Fibroblast of skin of left quadriceps (primary cell): ENCODE measurements at places on chromosomes 13 and 19.

DNA sequence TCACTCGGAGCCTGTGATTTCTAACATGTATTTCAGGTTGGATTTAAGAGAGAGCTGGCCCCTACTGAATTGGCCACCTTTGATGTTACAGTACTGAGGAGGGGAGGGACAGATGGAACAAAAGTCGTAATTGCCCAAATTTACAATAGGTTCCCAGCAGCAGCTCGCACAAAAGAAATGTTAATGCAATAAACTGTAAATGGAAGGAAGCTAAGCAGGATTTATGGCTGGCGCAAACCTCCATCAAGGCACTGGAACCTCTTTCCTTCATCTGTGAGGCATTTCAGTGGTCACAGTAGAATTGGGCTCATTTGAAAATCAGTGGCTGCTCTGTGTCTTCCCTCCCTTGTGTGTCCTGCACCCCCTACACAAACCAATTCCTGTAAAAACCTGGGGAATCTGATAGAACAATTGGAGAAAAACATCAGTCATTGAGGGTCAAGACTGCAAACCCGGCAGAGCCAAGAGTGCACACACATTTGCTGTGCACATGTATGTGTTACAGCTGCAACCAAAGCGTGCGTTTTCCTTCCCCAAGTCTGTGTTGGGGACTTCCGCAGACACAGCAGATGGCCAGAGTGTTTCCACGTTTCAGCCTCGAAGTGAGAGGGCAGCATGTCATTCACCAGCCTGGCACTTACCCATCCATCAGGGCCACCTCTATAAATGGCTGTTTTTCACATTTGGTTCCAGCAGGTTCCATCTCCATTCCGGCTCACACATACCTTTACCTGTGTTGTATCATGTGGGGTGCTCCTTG, 192.8 kb downstream of the TM9SF2 start:
- DNase-seq: no peak

DNA sequence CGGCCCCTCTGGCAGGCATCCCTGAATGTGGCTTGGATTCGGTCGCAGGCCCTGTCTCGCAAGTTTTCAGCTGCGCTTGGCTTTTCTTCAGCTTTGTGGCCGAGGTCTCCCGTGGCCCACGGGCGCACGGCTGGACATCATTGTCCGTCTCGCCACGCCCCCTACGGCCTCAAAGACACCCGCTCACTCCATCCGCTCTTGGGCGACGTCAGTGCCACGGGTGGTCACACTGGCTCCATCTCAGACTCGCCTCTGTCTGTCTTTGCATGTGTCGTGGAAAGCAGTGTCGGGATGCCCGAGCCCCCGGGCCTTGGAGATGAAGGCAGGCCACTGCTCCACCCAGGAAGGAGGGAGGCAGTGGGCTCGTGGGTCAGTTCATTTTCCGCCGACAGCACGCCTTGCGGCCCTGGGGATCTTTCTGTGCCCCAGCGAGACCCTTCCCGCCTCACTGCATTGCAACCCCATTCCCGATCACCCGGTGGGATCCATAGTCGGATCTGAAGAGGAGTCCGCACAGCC, 51.0 kb downstream of the ZNF146 start:
- no peak for DNase-seq

GRCh38 chr13:43544011-43544410, 242.8 kb downstream of the ENOX1 start:
- no peak for DNase-seq

- DNase-seq: no peak
Measured at GRCh38 chr13:24922387-24922744, 158.4 kb downstream of the RNF17 start.

GRCh38 chr19:42794765-42795164, 29.3 kb upstream of the PSG8 start:
- no peak for DNase-seq

GRCh38 chr19:29271911-29272310, 59.0 kb upstream of the UQCRFS1 start:
- DNase-seq: no peak

DNA sequence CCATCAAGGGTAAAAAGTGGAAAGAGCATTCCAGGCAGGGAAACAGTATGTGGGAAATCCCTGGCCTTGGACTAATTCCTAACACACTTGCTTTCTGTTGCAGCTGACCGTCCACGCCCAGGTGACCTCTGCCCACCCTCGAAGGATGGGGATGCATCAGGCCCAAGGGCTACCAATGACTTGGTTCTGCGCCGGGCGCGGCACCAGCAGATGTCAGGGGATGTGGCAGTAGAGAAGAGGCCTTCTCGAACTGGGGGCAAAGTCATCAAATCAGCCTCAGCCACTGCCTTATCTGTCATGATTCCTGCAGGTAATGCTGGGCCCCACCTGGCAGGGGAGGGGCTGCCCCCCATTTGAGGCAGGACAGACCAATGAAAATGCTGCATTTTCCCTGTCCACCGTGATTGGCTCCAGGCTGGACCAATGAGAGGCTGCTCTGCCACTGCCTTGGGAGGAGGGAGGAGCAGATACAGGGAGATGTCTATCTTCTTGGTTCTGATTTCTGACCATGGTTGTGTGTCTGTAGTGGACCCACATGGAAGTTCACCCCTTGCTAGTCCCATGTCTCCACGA, 12.6 kb downstream of the DNASE2 start:
- no peak for DNase-seq

DNA sequence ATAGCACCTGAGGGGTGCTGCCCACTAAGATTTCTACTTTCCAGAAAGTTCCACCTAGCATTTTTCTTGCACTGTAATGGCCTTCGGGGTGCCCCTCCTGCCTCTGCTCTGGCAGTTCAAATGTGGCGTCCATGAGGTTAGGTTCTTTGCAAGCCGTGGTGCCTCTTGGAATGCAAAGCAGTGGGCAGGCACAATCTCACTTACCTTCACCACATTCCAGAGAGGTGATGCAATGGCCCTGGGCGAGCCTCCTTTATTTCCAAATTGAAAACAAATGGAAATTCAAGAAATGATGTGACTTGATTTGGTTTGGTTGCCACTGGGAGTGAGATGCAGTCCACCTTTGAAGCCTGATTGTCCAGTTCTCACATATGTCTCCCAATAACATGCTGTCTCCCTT, 46.9 kb downstream of the FGF9 start:
- DNase-seq: no peak

DNA sequence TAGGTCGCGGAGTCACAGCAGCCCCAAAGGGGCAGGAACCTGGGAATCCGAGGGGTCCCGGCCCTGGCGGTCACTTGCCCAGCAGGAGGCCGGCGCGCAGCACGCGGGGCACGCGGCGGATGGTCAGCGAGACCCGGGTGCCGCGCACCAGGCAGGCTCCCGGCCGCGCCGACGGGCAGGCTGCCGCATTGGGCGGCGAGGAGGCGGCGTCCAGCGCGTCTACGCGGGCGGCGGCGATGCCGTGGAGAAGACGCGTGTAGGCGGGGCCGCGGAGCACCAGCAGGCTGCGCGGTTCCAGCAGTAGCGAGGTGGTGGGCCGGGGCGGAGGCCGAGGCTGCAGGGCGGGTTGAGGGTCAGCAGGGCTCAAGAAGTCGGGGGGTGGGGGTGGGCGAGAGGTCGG, 607 bp upstream of the SYNE4 start:
- DNase-seq: no peak

DNA sequence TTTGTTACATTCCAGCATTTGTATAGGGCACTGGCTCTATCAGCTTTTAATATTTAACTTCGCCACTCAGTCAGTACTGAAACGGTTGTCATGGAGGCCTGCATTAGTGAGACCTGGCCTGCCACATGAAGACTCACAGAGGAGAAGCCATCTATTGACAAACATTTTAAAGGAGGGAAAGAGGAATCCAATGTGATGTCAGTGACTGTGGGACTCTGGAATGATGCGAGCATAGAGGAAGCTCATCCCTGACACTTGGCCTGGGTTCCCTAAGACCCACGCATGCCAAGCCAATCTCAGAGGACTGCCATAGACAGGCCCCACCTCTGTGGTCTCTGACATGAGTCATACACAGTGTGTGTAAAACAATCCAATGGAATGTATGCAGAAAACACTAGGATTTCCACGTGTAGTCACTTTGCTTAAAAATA, 7.9 kb upstream of the DPY19L3 start:
- DNase-seq: peak; percentile 53

DNA sequence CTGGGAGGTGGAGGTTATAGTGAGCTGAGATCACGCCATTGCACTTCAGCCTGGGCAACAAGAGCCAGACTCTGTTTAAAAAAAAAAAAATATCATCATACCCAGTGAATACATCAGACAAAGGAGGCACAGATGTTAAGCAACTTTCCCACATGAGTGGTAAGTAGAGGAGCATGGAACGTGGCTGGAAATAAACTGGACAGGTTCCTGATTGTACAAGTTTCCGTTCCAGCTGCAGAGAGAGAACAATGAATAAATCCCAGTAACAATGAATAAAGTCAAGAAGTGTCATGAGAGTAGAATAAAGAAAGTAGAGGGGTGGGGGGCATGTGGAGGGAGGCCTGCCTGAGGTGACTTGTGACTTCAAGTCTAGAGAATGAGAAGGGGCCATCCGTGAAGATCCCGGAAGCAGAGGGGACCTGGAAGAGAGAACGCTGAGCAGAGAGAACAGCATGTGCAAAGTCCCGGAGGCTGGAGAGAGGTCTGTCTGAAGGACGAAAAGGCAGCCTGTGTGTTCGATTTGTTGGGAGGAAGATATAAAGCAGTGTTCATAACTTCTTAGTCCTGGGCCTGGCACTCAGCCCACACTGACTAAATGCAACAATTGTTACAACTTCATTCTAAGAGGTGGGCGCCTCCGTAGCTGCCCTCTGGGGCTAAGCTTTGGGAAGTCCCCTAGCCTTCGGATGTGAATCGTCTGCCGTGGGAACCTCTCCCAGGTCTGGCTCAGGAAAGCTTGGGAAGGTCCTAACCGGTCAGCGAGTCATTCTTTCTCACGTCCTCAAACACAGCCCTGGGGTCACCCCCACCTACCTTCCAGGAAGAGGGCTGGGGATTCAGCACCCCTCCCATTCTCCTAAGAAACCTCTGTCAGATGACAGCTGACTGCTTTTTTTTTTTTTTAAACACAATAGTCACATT, 15.3 kb upstream of the ARHGEF18 start:
- DNase-seq: no peak

- no peak for DNase-seq
Measured at GRCh38 chr19:51242881-51243630, 7.8 kb upstream of the SIGLECL1 start.

DNA sequence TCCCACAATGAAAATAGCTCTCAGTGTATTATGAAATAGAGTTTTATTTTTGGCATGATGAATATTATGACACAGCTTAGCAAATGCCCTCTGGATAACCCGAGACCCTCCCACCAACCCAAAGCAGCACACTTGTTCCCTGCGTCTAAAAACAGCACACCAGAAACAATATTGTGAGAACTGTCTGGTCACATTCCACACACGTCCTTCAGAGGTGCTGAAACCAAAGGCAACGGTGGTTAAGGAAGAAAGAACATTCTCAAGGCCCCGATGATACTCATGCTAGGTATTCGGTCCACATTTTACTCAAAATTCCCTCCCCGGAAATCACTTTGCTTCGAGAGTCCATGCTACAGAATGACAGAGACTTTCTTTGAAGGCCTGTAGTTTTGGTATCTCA, 156.7 kb downstream of the SLC7A1 start:
- DNase-seq: no peak

GRCh38 chr13:101942038-101942437, 459.8 kb downstream of the FGF14 start:
- no peak for DNase-seq

- DNase-seq: no peak
Measured at GRCh38 chr19:45468803-45469131, 971 bp downstream of the FOSB start.

GRCh38 chr13:85879014-85879413, 79.8 kb upstream of the SLITRK6 start:
- no peak for DNase-seq

DNA sequence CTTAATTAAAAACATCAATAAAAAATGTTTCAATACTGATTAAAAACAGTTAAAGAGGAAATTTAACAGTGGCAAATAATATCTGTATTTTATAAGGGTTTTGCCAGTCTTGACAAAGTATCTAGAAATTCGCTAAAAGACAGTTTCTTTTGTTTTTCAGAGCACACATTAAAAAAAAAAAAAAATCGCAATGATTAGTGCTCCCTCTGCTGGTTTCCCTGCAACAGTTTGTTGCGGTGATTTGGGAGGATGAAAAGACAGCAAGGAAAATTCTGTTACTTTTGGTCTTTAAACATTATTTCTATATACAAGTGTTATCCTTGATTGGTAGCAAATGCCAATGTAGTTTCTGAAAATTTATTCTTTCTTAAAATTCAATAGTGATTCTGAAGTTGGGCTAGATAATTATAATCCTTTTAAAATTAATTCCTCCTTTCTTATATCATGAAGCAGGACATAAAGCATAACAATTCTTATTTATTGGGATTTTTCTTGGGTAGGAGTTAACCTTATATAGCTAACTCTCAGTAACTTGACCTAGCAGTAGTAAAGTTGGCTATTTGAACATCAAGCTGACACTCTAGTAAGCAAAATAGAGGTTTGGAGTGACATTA, 23.1 kb upstream of the SPRY2 start:
- DNase-seq: no peak
